ENCODE measurements at places on chromosomes 2 and 18.

DNA sequence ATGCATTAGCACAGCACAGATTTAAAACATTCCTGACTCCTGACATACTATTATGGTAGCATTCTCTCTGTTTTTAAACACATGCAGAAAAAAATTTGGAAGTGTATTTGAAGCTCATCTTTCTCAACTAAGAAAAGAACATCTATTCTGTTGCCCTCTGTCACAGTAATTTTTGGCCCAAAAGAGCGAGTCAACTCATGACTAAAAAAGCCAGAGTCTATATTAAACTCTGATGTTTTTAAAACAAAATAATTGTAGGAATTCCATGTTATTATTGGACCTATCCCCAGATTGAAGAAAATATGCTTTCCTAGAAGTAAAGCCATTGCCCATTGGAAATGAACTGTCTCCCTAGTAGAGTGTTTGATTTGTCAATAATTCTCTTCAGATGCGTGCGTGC is 96.7 kb downstream of the CRIM1 start:
- no peak for DNase-seq

- no peak for DNase-seq
These were observed 237.5 kb downstream of the EPHA4 start for GRCh38 chr2:221334481-221335218.

- no peak for DNase-seq
These were observed 247.6 kb downstream of the SLC8A1 start for GRCh38 chr2:40204268-40204667.

DNA sequence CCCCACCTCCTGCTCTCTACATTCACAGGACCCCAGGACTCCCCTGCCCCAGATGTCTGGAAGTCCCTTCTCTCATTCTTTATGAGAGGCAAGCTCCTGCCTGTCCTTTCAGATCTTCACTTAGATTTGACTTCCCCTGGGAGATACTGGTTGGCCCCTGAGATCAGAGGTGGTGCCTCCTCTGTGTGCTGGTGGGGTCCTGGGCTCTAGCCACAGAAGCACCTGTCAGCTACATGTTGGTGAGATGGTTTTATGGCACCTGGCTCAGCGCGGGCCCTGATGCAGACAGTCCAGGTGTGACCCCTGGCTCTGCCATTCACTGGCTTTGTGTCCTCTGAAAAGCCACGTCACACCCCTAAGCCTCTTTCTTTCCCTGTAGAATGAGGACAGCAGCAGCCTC is 369.6 kb upstream of the ID2 start:
- no peak for DNase-seq

DNA sequence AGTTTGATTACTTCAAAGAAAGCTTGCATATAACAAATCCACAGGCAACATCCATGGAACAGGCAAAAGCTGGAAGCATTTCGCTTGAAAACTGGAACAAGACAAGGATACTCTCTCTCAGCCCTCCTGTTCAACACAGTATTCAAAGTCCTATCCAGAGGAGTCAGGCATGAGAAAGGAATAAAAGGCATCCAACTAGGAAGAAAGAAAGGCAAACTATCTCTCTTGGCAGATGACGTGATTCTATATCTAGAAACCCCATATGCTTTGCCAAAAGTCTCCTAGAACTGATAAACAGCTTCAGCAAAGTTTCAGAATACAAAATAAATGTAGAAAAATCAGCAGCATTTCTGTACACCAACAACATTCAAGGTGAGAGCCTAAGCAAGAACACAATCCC is 34.1 kb upstream of the MC4R start:
- DNase-seq = no peak

DNA sequence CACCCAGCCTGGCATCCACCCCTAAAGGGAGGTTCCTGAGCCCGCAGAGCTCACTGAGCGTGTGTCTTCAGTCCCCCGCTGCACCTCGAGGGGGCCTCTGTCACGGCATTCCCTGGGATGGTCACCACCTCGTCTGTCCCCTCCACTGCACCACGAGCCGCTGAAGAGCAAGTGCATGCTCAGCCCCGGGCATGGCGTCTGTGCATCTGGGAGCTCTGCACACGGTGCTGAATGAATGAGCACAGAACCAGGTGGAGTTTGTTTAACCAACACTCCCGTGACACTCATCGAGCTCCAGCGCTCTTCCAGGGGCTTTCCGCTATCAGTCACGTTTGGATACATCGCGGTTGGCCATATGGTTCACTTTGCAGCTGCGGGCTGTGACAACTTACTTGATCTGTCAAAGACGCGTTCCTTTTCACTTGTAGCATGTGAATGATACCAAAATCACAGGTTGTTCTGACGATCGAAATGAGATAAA is 9.2 kb downstream of the ALLC start:
- DNase-seq = no peak

- DNase-seq = no peak
These were observed 191.7 kb upstream of the TWIST2 start for GRCh38 chr2:238655974-238656722.

DNA sequence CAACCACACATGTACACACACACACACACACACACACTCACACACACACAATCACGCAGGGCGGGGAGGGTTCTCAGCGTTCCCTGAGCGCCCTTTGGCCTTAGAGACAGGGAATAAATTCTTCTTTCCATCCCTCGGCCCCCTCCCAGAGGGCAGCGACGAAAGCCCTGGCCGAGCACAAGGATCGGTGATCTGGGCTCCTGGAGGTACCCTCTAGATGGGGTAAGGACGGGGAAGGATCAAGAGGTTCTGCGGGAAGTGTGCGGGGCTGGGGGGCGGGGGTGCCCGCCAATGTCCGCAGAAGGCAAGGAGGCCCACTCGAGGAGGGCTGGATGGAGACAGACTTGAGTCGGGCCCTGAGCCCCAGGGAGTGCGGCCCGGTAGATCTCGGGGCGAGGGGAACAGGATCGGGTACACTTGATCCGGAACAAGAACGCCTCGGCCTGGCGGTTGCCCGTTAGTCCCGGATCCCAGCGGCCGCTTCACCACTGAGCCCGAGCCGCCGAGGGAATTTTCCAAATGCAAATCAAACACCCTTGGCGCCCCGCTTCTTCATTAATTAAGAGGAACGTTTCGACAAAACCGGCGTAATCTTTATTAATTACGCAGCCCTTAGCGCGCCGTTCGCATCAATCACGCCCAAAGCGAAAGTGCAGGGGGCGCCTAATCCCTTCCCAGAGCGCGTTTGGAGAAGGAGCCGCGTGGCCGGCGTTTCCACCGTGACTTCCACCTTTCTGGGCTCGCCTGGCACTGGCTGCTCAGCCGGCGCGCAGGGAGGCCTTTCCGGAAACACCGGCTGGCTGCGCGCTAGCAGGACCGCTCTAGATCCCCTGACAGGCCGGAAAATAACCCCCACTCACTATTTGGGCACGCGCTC is 7.0 kb upstream of the PAX3 start:
- no peak for DNase-seq

DNA sequence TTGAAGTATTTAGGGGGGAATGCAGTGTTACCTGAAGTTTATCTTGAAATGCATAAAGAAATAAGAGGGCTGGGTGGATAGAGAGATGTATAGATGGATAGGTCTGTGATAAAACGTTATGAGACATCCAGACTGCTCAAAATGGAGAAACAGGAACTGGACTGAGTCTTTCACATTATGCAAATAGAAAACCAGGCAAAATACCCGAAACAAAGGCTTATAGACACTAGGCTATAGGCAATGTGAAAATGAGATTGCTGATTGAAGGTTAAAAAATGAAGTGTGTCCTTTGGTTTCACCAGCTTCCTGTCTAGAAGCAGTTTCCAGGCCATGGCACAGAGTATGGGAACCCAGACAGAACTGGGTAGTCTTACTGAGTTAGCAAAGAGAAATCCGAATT is 24.9 kb upstream of the SLC3A1 start:
- DNase-seq = no peak

DNA sequence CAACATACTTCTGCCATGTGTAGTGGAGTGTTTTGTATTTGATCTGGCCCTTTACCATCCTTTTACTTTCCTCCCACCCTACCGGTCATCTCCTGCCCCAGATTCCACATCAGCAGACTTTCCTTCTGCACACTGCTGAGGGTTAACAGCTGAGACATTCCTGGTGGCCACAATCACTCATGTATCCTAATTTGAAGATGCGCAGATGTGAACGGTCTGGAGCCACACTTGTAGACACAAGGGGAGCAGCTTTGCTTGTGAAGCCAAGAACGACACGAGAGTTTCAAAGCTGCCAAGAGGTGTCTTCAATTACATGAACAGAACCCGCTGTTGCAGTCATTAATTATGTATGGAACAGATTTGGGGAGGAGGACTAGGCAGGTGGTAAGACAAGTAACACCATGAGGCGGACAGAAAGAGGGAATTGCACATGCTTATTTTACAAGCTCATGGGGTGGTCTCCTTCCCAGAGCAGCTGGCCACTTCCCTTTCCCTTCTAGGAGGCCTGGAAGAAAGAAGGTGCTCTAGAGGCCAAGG is 260.7 kb upstream of the KLHL29 start:
- DNase-seq = no peak

DNA sequence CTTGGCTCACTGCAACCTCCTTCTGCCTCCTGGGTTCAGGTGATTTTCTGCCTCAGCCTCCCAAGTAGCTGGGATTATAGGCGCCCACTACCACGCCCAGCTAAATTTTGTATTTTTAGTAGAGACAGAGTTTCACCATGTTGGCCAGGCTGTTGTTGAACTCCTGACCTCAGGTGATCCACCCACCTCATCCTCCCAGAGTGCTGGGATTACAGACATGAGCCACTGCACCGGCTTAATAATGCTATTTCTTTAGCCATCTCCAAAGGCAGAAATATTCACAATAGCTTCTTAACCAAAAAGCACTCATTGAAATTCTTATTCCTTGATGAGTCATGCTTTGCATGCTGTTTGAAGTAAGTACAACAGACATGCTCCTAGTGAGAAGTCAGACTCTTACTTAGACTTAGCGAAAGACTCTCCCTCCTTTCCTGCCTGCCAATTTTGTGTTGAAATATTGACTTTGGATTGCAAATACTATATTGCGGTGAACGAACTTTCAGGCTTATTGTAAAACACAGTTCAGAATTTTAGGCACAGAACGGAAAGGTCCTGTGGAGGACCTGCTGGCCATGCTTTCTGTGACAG is 4.4 kb downstream of the ACTR3 start:
- no peak for DNase-seq

- DNase-seq = no peak
These were observed 47.8 kb downstream of the NHEJ1 start for GRCh38 chr2:219112651-219113338.

DNA sequence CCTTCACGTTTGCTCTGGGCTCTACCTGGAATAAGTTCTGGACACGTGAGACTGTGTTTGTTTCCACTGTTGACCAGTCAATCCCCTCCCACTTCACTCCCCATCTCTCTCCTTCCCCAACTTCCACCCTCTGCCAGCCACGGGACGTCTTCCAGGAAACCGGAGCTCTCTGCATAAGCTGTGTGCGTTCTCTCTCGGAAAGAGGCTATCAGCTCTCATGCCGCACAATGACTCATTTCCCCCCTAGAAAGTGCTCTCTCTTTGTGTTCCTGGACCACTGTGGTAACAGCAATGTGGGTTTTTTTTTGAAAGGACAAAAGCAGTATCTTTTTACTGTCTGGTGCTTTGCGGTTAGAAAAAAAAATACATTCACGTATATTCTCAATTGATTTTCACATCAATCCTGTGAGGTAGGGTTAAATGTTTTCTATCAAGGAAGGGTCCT is 10.2 kb downstream of the PROKR1 start:
- peak; percentile 68 for DNase-seq

GRCh38 chr2:234674781-234675201 is 177.9 kb upstream of the ARL4C start:
- no peak for DNase-seq

DNA sequence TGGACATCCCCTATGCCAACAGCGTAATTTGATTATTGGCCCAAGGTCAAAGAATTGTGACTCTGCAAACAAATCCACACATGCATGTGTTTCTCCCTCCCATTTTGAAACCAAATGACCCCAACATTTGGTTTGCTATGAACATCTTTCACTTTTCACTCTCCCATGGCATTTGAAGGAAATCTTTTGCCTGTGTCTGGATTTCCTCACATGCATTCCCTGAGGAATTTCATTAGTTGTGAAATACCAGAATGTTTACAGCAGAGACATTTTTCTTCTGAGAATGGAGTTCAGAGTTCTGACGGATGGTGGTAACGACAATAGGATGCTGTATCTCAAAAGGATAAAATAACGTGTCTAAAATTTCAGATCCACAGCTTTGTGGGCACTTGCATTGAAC is 60.3 kb upstream of the LMAN1 start:
- DNase-seq = no peak

DNA sequence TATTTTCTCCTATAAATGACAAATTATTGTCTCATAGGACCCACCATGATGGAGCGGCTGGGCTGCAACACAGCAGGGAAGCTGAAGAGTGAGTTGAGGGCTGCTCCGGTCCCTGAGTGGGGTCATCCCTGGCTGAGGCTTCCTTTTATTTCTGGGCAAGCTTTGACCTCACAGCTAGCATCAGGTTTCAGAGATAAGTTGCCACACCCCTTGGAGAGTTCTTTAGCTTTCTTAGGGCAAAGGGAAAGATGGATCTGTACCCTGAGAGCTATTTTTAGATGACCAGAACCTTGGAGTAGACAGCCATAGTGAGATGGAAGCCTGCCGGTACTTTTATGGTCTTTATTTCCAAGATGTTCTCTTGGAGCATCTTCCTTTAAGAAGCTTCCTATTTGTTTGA is 11.5 kb downstream of the MYL1 start:
- no peak for DNase-seq

GRCh38 chr2:42421157-42421485 is 60.1 kb upstream of the COX7A2L start:
- no peak for DNase-seq

- no peak for DNase-seq
These were observed 75.5 kb downstream of the TRABD2A start for GRCh38 chr2:84805250-84805958.

DNA sequence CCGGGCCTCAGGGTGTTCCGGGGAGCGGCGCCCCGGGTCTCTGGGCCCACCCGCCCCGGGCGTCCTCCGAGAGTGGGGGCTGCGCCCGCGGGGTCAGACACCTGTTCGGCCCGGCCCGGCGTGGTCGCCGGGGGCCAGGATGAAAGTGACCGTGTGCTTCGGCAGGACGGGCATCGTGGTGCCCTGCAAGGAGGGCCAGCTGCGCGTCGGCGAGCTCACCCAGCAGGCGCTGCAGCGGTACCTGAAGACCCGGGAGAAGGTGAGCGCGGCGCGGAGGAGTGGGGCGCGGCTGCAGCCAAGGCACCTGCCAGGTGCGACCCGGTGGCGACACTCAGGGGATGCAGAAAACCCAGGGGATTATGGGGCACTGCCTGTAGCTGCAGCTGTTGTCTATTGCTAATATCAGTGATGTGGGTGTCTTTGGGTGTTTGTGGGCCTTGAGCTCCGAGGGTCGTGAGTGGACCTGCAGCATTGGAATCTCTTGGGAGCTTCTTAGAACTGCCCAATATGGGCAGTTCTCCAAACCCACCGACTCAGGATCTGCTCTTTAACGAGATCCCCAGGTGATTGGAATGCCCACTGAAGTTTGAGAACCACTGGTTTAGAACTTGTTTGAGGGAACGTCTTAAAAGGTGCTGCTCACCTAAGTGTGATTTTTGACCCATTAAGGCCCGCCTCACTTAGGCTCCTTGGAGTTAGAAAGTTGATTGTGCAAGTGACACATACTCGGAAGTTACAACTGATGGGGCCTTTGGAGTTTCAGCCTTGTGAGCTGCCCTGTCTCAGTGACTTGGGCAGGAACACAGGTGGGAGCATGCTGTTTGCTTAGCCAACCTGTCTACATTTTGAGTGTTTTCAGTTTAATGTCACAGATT is 823 bp downstream of the PARD3B start:
- DNase-seq = peak; percentile 17

GRCh38 chr2:232348936-232349335 is 29.6 kb upstream of the ALPP start:
- no peak for DNase-seq

Measured in stimulated activated naive CD8-positive, alpha-beta T cell treated with anti-CD3 and anti-CD28 coated beads, Interleukin-15, amount 100 ng/mL, for 72 hours (primary cell).